ENCODE measurements at places on chromosomes 7 and 10. TPM values are rescaled to one million over a fixed set of nuclear protein-coding genes. Genes with fewer than 3 reads are reported as not detected.

DNA sequence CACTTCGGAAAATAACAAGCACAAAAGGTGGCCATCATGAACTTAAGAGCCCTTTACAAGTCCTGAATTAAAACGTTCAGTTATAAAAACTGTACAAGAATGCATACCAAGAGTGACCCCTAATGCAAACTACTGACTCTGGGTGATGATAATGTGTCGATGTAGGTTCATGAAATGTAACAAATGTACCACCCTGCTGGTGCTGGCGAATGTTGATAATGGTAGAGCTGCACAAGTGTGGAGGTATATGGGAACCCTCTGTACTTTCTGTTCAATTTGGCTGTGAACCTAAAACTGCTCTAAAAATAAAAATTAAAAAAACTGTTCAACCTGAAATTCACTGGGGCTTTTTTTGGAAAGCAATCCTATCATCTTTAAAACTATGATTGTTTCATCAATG, 3.3 kb downstream of the FAM133B start:
- no peak for DNase-seq

- no peak for DNase-seq
Observed at GRCh38 chr10:117130346-117130745, 7.7 kb downstream of the VAX1 start.

DNA sequence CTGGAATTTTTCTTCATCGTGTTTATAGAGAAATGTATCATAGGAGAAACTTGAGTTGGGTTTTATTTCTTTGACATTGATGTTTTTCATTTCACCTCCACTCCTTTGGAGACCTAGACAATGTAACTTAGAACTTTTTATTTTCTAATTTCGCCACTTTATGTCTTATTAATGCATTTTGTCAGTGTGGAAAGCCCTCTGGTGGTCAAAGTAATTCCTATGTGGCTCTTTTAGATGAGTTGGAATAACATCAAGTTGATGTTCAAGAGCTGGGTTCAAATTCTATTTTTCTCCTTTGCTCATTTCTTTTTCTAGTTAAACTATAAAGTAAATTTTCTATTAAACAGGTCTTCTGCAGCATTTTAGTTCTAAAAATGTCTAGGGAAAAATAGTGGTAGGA, 478.6 kb downstream of the LRMDA start:
- DNase-seq = no peak

GRCh38 chr10:113064039-113064438, 114.0 kb downstream of the TCF7L2 start:
- no peak for DNase-seq

- no peak for DNase-seq
Observed at GRCh38 chr10:120570418-120570817, 113.4 kb downstream of the PLPP4 start.

VGF gene
- total RNA-seq = 0.84 TPM

TMEM196 gene
- total RNA-seq = 0.14 TPM

RGR gene
- not detected for total RNA-seq

AKR1C1 gene
- 38.3 TPM for total RNA-seq

SFTPA1 gene
- 1.0 TPM for total RNA-seq
